ENCODE measurements at places on chromosomes 1 and 21.
A peak's percentile ranks its signal among the peaks of the same experiment; 100 is the strongest.

DNA sequence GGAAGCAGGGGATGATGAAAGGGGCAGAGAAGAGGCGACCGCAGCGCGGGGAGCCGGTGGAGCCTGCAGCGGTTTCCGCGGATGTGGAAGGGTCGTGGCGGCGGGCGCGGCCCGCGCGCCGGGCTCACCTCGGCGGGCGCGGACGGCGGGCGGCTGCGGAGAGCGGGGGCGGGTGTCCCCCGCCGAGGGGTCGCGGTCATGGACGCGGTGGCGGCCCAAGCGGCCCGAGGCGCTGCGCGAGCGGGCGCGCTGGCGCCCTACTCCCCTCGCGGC lies 572 bp downstream of the LPGAT1 start:
- DNase-seq: no peak

- DNase-seq: no peak
Measured at GRCh38 chr1:228017356-228018124, 10.7 kb downstream of the WNT3A start.

DNA sequence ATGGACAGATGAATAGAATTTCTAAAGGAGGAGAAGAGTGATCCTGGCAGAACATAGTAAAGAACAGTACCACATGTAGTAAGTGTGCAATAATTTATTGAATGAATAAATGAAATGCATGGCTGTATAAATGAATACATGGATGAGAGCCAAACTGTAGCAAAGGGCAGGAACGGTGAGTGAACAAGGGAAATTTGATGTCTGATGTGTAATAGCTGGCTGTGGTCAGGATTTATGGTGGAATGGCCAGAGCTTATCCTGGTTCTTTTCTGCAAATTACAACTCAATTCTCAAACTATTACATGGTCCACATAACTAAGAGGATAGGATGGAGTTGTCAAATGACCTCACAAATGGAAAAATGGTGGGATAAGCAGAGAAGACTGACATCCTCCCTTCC lies 43.2 kb upstream of the ARHGAP29 start:
- DNase-seq: no peak

GRCh38 chr1:72280711-72281110 lies 1.6 kb downstream of the NEGR1 start:
- DNase-seq: no peak

- DNase-seq: no peak
Measured at GRCh38 chr1:61926597-61926996, 184.3 kb downstream of the PATJ start.

DNA sequence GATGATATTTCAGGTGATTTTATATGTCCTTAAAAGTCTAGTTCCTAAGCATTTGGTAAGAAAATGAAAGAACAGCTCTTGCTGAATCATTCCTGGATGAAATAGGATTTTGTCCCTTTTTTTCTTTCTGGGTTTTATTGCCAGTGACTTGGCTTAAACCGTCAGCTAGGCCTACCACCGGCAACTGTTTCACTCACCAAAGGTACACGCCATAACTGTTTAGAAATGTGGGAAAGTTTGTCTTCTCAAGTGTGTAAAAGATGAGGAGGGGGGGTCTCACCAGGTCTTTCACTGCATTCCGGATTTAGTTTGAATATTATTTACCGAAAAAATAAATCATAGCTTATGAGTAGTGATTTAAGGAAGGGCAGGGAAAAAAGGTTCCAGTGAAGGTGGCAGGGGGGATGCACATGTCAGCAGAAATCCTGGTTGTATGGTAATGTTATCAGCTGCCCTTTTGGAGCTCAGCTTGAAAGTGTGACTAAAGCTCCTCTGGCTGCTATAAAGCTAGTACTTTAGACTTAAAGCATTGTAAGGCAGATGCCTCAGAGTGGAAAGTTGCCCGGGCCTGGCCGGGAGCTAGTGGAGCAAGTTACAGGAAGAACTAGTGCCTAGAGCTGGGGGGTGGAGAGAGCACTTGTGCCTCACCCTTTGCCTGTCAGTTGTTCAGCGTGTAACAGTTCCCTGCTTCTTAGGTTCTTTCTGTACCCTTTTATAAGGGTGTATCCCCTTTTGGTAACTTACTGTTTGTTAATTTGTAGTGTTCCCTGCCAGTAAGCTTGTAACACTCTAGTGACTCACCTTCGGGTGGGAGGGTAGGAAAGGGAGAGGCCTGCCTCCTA lies 3.1 kb downstream of the ATP1A1 start:
- no peak for DNase-seq

DNA sequence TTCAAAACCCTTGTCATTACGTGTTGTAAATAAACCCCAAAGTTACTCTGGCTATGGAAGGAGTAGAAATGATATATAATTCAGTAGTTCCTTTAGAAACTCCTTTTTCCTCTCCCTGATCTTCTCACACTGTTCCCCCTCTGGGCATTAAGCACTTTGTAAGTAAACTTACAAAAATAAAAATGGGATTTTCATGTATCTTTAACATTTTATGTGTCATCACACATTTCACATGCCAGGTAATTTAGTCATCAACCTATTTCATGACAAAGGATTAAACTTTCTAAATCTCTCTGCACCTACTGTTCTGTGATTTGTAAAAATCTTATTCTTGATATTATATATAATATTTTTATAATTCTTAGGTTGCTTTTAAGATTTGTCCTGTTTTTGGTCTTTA lies 176.9 kb downstream of the NEK7 start:
- no peak for DNase-seq

DNA sequence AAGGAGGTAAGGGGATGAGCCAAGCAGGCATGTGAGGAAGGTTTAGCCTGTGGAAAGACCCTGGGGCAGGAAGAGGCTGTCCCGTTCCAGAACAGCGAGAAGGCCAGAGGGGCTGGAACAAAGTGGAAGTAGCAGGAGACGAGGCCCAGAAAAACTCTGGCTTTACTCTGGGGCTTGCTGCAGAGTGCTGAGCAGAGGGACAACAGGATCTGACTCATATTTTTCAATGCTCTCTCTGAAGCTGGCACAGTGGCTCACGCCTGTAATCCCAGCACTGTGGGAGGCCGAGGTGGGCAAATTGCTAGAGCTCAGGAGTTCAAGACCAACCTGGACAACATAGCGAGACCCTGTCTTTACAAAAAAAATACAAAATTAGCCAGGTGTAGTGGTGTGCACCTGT lies 52.4 kb upstream of the PAX7 start:
- DNase-seq: no peak

DNA sequence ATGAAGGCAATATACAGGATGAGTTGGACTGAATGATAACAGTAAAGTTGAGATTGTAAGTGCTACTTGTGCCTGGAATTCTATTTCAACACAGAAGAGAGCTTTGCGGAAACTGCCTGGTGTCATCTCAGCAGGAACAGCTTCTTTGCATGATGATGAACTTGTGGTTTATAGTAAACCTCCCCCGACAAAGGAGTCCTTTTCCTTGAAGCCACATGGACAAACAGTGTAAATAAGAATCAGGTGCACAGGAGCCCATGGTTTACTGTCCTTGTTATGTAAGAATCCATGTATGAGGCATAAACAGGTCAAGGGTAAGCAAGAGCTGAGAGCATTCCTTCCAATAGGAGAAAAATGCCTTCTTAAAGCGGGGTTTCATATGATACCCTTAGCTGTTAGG lies 66.2 kb downstream of the PCNX2 start:
- no peak for DNase-seq

DNA sequence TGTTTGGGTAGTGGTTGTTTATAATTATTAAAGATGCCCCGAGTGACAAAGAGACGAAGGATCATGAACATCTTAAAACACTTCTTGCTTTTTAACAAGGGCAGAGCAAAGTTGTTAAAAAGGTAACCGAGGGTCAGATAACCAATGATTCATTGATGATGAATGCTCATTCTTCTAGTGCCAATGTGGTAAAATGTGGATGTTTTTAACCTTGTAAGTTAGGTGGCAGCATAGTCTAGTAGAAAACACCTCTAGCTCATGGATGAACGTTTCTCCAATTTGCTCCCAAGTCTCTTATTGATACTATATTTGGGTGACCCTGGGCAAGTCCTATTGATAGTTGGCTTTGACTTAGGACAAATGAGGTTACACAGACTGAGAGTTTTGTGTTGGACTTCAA lies 167.9 kb downstream of the KIF26B start:
- no peak for DNase-seq

DNA sequence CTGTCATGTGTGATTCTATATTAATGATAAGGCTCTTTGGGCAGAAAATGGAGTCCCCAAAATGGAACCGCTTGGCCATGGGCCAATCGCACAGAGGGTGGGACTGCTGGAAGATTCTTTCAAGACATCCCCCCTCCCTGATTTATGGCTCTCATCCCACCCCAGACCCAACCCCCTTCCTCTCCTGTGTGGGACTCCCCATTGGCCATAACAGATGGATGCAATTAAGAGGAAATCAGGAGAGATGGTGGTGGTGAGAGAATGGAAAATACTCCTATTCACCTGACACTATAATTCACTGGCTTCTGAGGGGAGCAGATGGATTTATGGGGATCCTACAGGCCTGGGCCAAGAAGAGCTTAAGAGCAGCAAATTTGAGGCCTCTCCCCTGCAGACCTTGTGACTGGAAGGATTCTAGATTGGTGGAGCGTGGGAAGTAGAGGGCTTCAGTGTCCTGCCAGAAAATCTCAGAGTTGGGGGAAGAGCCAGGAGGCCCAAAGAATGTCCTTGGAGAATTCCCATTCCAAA lies 1.7 kb downstream of the IGFN1 start:
- DNase-seq: no peak

GRCh38 chr21:28111151-28111619 lies 881.5 kb downstream of the LTN1 start:
- peak; percentile 99 for DNase-seq

DNA sequence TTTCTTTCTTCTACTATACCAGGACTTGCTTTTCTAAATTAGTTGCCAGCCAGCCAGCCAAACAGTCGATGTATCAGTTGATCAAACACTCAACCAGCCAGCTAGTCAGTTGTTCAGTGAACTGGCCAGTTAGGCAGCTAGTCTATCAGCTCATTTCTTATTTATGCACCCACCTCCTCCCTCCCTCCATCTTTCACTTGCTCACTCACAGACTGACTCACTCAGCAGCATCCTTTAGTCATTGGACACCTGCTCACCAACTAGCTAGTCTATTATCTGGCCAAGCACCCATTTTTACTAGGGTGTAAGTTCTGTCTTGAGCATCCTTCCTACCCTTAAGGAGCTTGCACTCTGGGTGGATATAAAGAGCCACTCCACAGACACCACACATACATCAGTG lies 5.9 kb upstream of the SPRR4 start:
- DNase-seq: no peak

DNA sequence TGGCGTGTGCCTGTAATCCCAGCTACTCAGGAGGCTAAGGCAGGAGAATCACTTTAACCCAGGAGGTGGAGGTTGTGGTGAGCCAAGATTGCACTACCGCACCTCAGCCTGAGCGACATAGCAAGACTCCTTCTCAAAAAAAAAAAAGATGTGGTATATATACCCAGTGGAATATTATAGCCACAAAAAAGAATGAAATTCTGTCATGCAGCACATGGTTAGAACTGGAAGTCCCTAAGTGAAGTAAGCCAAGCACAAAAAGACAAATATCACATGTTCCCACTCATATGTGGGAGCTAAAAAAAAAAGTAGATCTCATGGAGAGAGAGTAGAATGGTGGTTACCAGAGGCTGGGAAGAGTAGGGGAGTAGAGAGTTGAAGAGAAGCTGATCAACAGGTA lies 18.7 kb downstream of the PSMB4 start:
- no peak for DNase-seq

- DNase-seq: no peak
Measured at GRCh38 chr1:197674286-197674685, 101.0 kb downstream of the DENND1B start.

DNA sequence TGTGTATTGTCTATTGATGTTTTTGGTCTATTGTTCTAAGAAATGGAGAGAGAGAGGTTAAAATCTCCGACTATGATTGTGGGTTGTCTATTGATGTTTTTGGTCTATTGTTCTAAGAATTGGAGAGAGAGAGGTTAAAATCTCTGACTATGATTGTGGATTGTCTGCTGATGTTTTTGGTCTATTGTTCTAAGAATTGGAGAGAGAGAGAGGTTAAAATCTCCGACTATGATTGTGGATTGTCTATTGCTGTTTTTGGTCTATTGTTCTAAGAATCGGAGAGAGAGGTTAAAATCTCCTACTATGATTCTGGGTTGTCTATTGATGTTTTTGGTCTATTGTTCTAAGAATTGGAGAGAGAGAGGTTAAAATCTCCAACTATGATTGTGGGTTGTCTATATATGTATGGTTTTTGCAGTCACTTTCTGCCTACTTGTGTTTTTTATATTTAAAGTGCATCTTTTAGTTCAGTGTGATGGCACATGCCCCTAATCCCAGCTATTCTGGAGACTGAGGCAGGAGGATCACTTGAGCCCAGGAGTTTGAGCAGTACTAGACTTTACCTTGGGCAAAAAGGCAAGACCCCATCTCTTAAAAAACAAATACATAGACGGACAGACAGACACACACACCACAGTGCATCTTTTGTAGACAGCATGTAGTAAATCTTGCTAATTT lies 16.2 kb downstream of the C1orf159 start:
- no peak for DNase-seq

DNA sequence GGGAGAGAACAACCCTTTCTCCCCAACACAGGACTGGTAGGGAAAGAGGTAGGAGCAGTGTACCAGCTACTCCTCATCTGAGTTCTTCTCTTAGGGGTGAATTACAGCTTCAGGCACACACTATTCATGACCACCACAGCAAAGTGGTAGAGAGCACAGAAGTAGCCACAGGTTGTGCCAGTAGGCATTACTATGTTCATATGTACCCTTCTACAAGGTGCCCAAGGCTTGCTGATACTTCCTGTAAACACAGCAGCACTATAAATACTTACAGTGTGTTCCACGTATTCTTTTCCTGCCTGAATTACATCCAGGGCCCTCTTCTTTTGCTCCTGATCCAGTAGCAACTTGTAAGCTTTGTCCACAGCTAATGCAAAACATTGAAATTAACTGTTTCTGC lies 23.1 kb downstream of the DNAJC8 start:
- no peak for DNase-seq

GRCh38 chr1:193318347-193318746 lies 131.9 kb upstream of the B3GALT2 start:
- DNase-seq: no peak
